ENCODE measurements at places on chromosomes 6 and 20.

DNA sequence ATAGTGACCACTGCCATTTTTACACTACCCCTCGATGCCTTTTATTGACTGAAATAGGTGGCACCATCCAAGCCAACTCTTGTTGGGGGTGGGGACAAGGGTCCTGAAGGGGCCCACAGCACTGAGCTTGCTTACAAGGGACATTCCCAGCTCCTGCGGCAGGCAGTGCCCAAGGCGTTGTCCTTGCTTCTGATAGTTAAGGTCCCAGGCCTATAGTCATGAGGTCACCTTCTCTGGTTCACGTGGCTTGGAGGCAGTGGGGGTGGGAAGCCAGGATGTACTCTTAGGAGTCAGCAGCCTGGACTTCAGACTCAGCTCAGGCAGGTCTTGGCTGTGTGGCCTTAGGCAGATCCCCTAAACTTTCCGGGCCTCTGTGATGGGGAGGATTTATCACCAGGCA, 48.6 kb downstream of the TOX2 start:
- DNase-seq, result no peak

- no peak for DNase-seq
These were observed 122.3 kb downstream of the BANF2 start for GRCh38 chr20:17822039-17822438.

DNA sequence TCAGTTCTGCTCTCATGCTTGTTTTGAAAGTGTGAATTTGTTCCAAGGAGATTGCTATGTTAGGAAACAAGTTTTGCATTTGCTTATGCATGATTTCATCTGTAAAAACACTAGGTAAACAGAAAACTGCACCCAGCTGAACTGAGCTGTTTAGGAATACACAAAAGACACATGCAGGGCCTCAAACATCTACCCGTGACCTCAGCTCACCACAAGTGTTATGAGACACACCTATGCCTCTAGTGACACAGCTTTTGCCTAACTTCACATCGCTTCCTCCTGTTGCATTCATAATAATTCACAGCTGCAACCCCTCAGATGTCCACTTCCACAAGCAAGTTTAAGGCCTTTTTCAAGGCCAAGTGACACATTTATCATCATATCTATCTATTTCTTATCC, 98.0 kb upstream of the SLC24A3 start:
- DNase-seq, result no peak

- DNase-seq, result no peak
These were observed 167.9 kb upstream of the MAN1A1 start for GRCh38 chr6:119517428-119517827.

- no peak for DNase-seq
These were observed 27.8 kb downstream of the FYN start for GRCh38 chr6:111845441-111845871.

GRCh38 chr6:117384659-117385058, 41.1 kb downstream of the ROS1 start:
- DNase-seq, result no peak

DNA sequence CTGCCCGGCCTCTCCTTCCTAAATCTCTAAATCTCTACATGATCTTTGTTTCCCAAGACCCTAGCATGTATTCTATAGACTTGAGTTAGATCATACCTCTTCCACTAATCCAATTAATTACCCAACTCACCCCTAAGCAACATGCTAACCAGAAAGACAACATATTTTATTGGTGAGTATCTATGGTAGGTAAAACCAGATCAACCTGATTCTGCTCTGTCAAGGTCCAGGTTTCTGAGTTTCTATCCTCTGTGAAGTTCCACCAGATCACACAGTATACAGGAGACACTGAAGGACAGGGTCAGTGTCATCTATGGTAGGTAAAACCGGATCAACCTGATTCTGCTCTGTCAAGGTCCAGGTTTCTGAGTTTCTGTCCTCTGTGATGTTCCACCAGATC, 363.2 kb upstream of the MARCKS start:
- no peak for DNase-seq

Data from stimulated activated CD4-positive, alpha-beta T cell treated with anti-CD3 and anti-CD28 coated beads, TNF-alpha, amount 100 ng/mL, for 24 hours (primary cell).